Stimulated activated naive CD4-positive, alpha-beta T cell treated with Interleukin-2 at 50 U/mL for 16 hours (primary cell): ENCODE measurements at places on chromosomes 3 and 15.

DNA sequence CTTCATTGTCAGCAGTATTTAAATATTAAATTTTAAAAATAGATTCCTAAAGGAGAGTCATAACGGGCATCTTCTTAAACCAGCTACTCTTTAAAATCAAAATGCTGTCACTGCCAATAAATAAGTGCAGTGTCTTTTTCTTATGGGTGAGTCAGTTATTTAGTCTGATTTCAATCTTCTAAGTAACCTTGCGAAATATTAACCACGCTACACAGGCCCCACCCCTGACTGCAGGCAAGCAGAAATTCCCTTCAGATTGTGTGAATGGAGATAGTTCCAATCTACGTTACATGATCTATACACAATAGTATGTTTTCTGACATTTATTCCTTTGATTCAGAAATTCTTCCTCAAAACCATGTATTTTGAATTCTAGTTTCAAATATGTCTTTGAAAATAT is 141.5 kb downstream of the GADL1 start:
- DNase-seq = no peak

DNA sequence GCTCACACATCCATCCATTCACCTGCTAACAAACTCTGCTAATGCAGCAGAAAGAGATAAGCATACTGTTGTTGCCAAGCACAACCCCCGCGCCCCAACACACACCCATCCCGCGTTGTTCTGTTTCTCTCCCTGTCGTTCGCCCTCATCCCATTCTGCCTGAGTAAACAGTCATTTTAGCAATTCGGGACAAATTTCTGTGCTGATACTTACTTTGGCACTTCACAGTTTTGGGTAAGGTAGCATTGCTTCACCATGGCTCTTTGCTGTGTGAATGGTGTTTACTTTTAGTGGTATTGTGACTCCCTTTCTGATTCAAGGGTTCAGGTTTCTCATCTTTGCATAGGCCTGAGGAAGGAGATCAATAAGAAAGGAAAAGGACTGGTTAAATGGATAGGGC is 149.7 kb downstream of the AKAP13 start:
- no peak for DNase-seq

- no peak for DNase-seq
These were observed 20.1 kb upstream of the GOLGA6L2 start for GRCh38 chr15:23467110-23467600.

- DNase-seq = no peak
These were observed 481.7 kb upstream of the TGFBR2 start for GRCh38 chr3:30124435-30125370.

DNA sequence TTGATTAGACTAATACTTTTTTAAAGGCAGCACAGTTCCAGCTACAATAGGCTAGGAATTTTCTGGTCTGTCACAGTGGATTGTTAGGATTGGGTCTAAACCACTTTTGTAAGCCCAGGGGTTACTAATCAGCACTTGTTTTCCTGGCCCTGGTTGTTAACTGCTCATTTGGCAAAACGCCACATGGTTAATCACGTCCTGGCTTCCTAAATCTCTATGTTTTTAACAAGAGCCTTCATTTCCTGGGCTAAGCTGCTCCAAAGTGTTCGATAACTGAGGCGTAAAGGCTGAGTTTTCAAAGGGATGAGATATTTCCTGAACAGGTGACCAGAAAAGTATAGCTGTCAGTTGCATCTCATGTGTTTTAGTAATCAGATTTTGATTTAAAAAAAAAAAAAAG is 38.9 kb upstream of the CLRN1 start:
- no peak for DNase-seq
